Stimulated activated CD8-positive, alpha-beta memory T cell treated with anti-CD3 and anti-CD28 coated beads, Interleukin-4, amount 100 ng/mL, for 1 hour (primary cell): ENCODE measurements at places on chromosomes 2 and 18.

- no peak for DNase-seq
These were observed 111.3 kb upstream of the CAVIN2 start for GRCh38 chr2:191957996-191958860.

GRCh38 chr2:36780231-36780839 lies 83.8 kb downstream of the VIT start:
- no peak for DNase-seq

DNA sequence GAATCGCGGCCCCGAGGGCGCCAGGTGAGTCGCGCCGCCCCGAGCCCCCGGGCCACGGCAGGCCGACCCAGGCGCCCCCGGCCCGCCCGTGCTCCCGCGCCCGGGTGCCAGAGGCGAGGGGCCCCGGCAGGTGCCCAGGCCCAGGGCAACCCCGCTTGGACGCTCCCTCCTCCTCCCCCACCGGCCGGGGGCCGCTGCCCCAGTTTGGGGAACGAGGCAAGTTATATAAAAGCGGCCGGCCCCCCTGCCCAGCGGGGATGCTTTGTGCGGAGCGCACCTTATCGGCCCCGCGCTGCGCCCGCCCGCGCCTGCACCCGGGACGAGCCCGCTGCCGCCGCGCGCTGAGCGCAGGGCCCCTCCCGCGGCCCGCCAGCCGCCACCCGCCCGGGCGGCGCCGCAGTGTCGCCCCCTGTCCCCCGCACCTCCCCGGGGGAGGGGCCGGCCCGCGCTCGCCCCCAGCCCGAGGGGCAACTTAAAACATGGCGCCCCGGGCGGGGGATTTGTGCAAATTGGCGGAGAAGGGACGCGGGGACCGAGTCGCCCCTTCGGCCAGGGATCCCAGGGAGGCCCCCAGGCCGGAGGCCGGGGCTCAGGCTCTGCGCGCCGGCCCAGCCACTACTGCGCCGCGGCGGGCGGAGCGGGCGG lies 639 bp downstream of the EPB41L3 start:
- no peak for DNase-seq

DNA sequence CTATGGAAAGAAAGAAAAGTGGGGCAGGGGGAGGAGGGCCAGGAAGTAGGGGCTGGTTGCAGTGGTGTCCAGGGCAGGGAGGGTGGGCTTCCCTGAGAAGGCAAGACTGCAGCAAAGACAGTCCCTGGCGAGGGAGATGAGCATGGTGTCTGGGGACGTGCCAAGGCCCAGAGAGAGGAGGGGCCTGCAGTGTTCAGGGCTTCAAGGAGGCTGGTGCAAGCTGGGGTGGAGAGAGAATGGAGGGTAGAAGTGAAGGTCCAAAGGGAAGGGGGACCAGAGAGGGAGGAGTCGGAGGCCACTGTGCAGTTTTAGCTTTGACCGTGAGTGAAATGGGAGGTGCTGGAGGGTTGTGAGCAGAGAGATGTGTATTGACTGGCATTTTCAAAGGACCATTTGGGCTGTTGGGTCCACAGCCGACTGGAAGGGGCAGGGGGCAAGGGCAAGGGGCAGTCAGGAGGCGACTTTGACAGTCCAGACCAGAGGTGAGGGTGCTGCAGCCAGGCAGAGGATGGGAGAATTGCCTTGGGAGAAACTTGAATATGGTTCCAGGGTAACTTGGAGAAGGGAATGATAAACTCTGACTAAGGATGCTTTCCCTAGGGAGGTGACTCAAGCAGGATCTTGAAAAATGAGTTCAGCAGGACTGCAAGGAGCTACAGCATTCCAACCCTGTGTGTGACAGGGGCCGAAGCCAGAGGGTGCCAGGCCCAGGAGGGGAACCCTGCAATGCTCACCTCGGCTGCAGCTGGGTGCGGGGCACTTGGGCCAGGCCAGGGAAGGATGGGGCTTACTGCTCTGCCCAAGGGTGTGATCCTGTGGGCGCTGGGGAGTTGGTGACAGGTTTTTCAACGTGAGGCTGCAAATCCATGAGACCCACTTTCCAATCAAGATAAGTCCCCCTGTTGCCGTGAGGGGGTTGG lies 177.1 kb upstream of the HAAO start:
- no peak for DNase-seq

- DNase-seq, result no peak
These were observed 195.9 kb upstream of the DDX18 start for GRCh38 chr2:117618607-117619006.

DNA sequence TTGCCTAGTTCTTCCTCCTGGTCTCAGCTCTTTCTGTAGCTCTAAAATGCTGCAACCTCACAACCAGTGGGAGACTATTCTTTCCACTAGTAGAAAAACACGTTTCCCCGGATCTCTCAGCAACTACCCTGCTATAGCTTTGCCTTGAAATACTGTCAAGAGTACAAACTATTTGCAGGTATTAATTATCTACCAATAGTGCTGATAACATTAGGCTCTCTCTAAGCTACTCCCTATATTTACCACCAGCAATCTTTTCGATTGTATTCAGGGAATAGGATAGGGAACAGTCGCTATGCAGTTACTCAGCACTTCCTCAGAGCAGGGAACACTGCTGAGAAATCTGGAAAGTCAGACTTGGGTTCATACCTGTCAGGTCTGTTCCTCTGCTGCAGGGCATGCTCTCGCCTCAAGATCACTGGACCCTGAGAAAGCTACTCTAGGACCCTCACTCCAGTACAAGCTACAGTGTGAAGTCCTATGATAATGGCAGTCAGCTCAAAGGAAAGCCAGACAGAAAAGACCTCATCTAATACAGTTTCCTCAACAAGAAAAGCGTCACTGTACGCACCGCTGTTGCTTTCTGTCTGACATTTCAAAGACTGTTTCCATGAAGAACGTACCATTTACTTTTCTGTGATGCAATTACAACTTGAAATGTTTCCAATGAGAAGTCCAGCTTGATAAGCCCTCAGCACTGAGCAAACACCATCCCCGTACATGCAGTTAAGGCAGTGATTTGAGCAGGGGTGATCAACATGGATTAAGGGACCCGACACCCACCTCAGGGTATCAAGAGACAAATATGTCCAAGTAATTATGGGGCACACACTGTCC lies 22.7 kb downstream of the GDF7 start:
- DNase-seq, result no peak

- DNase-seq, result no peak
These were observed 70.2 kb upstream of the MEIS1 start for GRCh38 chr2:66364495-66365333.

GRCh38 chr18:31321719-31322118 lies 3.8 kb downstream of the DSG1 start:
- DNase-seq, result no peak

DNA sequence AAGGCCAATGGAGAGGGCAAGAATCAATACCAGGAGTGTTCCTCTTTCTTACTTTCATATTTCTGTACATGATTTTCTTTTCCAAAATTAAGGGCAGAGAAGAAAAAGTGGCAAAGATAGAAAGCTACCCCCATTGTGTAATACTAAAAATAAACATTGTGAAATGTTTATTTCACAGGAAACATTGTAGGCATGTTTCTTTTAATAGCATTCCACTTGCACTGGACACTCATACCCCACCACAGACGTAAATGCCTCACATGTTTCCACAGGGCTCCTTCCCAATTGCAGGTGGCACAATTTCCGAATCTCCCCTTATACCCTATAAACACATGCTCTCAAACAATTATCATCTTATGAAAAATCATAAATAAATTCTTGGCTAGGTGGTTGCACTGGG lies 645.1 kb upstream of the SETBP1 start:
- no peak for DNase-seq

- DNase-seq, result no peak
These were observed 39.5 kb downstream of the INPP4A start for GRCh38 chr2:98484121-98484557.

DNA sequence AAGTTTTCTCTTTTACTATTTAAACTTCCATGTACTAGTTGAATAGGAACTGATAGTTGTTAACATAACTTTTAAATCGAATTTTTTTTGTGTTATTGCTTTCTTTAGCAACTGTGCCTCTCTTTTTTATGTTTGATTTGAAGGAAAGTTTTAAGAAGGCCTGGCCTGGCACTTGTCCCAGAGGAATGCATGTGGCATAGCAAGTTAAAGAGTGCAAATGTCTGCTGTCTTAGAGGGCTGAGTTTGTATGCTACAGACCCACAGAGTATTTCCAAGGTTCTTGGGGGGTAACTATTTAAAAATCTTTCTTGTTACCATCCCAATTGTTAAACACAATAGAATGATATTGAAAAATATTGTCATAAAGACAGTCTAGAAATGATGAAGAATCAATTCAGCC lies 47.0 kb downstream of the MTCL1 start:
- DNase-seq, result no peak

DNA sequence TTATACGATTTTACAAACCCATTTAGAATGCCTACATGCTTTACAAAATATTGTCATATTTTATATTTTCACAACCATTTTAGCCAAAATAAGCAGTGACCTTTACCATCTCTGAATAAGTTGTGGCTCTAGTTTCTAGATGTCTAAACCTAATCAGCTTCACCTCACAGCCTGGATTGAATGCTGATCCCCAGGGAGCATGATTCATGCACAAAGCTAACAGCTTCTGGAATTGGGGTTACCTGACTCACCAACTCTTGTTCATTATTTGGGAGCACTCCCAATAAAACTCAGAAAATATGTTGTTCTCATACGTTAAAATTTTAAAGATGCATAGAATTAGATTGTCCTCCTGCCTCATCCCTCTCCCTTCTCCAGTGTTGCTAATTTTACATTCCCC lies 611.7 kb upstream of the NETO1 start:
- no peak for DNase-seq

GRCh38 chr2:118040891-118041290 lies 27.0 kb upstream of the CCDC93 start:
- DNase-seq, result no peak

DNA sequence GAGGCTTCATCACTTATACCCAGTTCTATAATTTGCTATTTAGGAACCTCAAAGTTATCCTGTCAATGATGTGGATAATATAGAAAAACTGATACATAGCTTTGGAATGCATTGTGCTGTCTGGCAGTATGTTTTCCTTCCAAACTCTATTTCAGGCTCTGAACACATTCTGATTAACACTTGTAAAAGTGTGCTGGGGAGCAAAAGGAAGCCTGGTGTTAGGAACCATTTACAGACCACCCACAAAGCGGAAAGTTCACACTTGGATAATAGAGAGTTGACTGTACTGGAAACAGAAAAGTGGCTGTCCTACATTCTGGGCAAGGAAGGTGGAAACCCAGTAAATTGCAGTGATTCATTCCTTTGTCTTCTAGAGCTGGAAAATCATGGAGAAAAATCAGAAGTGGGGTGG lies 114.5 kb upstream of the ZFP36L2 start:
- DNase-seq, result no peak

DNA sequence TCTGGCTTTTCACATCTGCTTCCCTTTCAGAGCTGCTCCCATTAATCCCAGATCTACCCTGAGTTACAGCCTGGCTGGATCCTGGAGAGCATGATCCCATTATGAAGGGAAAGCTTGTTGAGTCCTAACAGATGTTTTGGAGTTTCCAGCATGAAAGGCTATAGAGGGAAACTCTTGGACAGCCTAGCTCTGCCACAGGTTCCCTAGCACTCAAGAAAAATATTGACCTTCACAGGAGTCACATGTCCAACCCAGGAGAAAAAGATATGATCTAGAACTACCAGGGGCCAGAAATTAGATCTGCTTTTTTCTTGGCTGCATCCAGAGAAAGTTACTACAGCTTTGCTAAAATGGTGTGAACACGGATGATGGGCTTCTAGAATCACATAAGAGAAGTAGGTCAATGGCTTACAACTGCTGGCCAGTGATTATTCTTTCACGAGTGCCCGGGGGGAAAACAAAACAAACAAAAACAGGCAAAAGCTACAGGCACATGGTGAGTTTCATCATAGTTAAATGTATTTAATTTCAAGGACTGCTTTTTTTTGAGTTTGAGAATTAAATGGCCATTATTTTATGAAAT lies 15.9 kb downstream of the CCDC93 start:
- DNase-seq, result no peak

GRCh38 chr2:70400539-70400938 lies 98.7 kb upstream of the FAM136A start:
- DNase-seq, result no peak

DNA sequence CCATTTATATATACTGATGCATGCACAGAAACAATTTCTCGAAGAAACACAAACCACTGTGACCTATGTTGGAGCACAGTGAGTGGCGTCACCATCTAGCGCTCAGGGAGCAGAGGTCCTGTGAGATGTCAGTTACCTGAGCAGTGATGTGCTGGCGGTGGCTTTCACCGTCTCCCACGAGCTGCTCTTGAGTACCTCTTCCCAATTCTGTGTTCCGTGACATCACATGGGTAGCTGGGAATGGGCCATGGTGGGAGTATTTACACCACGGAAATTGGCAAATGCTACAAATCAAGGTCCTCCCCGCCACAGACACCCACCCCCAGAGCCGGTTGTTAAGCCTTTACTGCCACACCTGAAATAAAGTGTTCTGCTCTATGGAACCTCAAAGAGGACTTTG lies 24.4 kb downstream of the GBX2 start:
- no peak for DNase-seq

DNA sequence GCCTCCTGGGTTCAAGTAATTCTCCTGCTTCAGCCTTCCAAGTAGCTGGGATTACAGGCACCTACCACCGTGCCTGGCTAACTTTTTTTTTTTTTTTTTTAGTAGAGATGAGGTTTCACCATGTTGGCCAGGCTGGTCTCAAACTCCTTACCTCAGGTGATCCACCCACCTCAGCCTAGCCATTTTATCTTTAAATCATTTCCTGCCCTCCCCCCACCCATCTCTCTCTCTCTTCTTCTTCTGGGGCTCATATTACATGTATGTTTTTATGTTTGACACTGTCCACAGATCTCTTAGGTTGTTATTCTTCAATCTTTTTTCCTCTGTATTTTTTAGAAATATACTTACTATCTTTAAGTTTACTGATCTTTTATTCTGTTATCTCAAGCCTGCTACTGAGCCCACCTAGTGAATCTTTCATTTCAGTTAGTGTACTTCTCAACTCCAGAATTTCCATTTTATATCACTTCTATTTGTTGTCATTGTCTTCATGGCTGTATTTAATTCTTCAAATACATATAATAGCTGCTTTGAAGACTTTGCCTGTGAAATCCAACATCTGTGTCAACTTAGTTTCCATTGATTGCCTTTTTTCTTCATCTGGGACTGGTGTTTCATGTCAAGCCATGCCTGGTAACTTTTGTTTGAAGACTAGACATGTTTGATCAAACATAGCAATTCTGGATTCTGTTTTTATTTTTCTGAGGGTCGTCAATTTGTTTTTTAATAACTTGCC lies 16.2 kb downstream of the PLB1 start:
- DNase-seq, result no peak

- DNase-seq, result no peak
These were observed 9.3 kb downstream of the TGOLN2 start for GRCh38 chr2:85318222-85319074.

- no peak for DNase-seq
These were observed 75.0 kb upstream of the ID2 start for GRCh38 chr2:8606649-8607550.

GRCh38 chr2:237355701-237356100 lies 58.3 kb downstream of the COL6A3 start:
- no peak for DNase-seq
